Spleen (tissue), 13 donors: ENCODE measurements at places on chromosomes 5 and 9. TPM values are rescaled to one million over a fixed set of nuclear protein-coding genes. Genes with fewer than 3 reads are reported as not detected.

GRCh38 chr5:151745071-151745705 is 13.2 kb downstream of the ATOX1 start:
- no peak for DNase-seq

GRCh38 chr9:34633851-34634550 is 3.6 kb downstream of the SIGMAR1 start:
- DNase-seq, result peak; percentile 87

The SPATA6L gene
- 1.6 TPM for total RNA-seq

GRCh38 chr5:53430618-53431252 is 49.7 kb upstream of the FST start:
- no peak for DNase-seq

GRCh38 chr9:91820949-91821880 is 128.8 kb downstream of the ROR2 start:
- DNase-seq, result peak; percentile 22

DNA sequence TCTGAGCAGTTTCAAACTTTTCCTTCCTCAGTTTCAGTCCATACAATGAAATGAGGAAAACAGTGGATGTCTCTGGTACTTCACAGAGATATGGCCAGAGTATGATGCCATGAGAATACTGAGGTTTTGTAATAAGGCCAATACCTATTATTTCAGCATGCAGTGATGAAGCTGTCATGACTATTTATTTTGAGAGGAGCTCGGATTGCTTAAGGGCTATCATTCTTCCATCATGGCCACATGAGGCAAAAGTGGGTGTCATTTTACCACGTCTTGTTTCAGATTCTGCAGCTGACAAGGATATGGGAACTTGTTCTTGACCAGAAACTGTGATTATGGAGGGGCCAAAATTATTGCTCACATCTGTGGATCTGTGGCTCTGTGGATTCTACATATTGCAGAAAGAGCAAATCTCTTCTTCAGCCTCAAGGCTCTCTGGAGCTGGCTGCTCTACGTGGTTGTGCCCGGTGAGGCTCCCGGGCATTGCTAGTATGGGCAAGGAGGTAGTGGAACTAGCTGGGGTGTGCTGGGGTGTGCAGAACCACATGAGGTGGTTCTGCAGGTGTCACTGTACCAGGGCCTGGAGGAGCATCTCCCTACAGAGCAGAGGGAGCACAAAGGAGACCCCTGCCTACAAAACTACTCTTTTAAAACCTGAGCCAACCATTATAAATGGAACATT is 180.3 kb downstream of the SEMA6A start:
- DNase-seq, result no peak

DNA sequence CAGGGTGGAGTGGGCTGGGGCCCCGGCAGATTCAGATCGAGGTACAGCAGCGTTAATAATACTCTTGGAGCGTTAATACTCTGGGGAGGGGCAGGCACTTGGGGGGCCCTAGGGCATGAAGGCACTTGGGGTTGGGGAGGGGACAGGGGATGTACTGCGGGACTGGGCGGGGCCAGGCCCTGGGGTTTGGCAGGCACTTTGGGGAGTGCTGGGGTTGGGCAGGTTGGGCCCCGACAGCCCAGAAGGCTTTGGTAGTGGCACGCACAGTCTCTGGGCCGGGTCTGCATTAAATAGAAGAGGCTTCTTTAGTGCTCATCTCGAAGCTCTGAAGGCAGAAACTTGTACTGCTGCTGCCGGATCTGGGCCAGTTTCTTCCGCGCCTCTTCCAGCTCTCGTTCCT is 7.8 kb upstream of the TPM2 start:
- DNase-seq, result peak; percentile 74

- DNase-seq, result no peak
Observed at GRCh38 chr5:98909363-98909762, 19.4 kb downstream of the CHD1 start.

- no peak for DNase-seq
Observed at GRCh38 chr9:95055334-95055850, 262.1 kb downstream of the FANCC start.

GRCh38 chr5:602466-603035 is 9.6 kb upstream of the CEP72 start:
- no peak for DNase-seq

DNA sequence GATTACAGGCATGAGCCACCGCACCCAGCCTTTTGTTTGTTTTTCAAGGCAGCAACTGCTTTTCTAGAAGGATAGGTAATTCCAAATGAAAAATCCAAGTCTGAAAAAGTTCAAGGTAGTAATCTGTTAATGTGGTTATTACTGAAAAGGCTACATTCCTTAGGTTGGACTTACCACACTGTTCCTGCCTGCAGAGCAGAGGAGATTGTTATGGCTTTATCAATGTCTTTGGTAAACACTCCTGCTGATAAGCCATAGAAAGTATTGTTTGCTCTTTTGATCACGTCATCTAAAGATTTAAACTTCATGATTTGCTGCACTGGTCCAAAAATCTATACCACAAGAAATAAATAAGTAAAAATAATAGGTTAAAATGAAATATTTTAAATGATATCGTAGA is 43.4 kb downstream of the ALDH1A1 start:
- DNase-seq, result no peak

The ACTBL2 gene
- total RNA-seq, result not detected
